Ascending aorta (tissue), 2 donors: ENCODE measurements at places on chromosomes 5 and 9.

- DNase-seq: peak; percentile 60
- H3K4me3 ChIP-seq: no peak overlapping the region
- no peak overlapping the region for H3K27ac ChIP-seq
- H3K27me3 ChIP-seq: no peaks in the 10 kb centered on the region
Measured at GRCh38 chr9:127159949-127160610, 37.6 kb upstream of the ANGPTL2 start.

DNA sequence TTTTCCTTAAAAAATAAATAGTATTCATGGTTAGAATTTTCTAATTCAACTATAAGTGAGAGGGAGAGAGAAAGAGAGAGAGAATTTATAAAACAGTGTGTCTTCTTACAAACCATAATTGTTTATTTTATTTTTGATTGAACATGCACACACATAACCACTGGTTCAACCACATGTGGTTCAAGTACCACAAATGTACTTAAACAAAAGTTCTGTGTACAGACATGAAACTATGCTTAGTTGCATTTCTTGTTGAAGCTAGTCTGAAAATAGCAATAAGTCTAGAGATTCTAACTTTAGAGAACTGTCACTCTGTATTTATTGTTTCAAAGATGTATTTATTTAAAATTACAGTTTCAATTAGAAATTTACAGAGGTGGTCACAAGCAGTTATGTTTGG, 130.6 kb upstream of the PDE4D start:
- H3K27ac ChIP-seq: no peak overlapping the region
- H3K36me3 ChIP-seq: no peaks in the 10 kb centered on the region
- H3K4me3 ChIP-seq: no peak overlapping the region
- H3K4me1 ChIP-seq: no peaks in the 10 kb centered on the region

- no peak overlapping the region for H3K27ac ChIP-seq
- no peaks in the 10 kb centered on the region for H3K36me3 ChIP-seq
- H3K4me3 ChIP-seq: no peak overlapping the region
Measured at GRCh38 chr9:106801816-106802215, 61.1 kb upstream of the ZNF462 start.

DNA sequence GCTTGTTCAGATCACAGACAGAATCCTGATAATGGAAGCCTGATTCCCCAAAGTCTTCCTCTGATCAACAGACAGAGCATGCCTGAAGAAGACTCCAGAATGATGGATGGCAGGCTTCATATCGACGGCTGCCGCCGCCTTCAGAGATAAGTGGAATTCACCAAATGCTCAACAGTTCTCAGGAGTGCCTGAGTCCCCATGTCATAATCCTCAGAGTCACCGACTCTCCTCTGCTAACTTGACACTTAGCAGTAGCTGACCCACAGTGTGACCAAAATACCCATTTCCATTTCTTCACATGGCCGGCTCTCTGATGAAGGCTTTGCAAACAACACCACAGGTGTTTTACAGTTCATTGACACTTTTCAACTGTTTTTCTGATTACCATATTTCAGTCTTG, 58.7 kb downstream of the PRDM6 start:
- no peaks in the 10 kb centered on the region for H3K36me3 ChIP-seq
- H3K27ac ChIP-seq: peak overlapping the region; percentile 77
- H3K27me3 ChIP-seq: no peaks in the 10 kb centered on the region
- H3K4me3 ChIP-seq: peak overlapping the region; percentile 29

DNA sequence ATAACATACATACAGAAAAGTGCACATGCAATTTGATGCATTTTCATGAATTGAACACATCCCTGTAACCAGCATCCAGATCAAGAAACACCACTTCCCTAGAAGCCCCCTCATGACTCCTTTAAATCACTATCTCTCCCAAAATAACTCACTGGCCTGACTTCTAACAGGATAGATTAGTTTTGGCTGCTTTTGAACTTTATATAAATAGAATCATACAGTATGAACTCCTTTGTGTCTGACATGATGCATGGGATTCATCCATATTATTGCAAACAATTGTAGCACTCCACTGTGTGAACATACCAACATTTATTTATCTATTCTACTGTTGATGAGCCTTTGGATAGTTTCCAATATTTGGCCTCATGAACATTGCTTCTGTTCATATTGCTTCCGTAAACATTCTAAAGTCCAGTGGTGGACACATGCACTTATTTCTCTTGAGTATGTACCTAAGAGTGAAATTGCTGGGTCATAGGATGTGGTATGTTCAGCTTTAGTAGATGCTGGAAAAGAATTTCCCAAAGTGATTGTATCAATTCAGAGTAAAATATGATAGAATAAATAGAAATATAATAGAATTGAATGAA, 148.7 kb upstream of the GDNF start:
- H3K4me1 ChIP-seq: no peaks in the 10 kb centered on the region
- no peak overlapping the region for H3K4me3 ChIP-seq
- H3K27ac ChIP-seq: no peak overlapping the region
- no peaks in the 10 kb centered on the region for H3K27me3 ChIP-seq
- no peak for DNase-seq
- H3K36me3 ChIP-seq: no peaks in the 10 kb centered on the region

DNA sequence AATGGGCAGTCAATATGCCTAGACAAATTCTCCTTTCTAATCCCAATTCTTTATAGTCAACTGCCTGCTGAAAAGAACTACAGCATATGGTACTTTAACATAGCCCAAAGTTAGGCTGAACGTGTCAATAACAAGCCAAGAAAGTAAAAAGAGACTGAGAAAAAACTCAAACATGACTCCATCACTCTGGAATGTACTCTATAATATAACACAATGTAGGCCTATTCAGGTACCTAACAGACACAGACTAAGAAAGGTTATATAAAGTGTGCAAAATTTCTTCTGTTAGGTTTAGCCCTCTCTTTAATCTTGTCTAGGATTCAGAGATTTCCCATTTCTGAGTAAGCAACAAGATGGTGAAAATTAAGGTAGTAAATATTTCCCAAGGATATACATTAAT, 209.7 kb upstream of the PRR16 start:
- H3K4me1 ChIP-seq: no peaks in the 10 kb centered on the region
- H3K36me3 ChIP-seq: no peaks in the 10 kb centered on the region
- no peaks in the 10 kb centered on the region for H3K27me3 ChIP-seq
- no peak overlapping the region for H3K4me3 ChIP-seq
- no peak overlapping the region for H3K27ac ChIP-seq

DNA sequence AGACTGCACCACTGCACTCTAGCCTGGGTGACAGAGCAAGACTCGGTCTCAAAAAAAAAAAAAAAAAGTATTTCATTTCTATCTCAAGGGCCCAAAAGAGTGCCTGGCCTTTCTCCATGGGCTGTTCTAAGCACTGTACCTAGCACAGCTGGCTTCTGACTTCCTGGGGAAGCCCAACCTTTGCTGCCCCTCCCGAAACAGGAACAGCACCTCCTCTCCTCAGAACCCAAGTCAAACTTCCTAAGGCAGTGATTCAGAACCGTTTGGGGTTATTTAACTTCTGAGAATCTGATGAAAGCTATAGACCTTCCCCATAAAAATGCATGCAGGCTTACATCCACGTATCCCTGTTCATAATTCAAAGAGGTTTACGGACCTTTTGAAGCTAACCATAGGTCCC, 57.8 kb downstream of the NRG2 start:
- DNase-seq: no peak
- no peak overlapping the region for H3K27ac ChIP-seq
- no peaks in the 10 kb centered on the region for H3K4me1 ChIP-seq
- no peak overlapping the region for H3K4me3 ChIP-seq
- H3K36me3 ChIP-seq: no peaks in the 10 kb centered on the region

GRCh38 chr5:120512068-120512467, 48.0 kb downstream of the PRR16 start:
- no peak overlapping the region for H3K27ac ChIP-seq
- peaks cover 14% of the 10 kb centered on the region for H3K4me1 ChIP-seq
- DNase-seq: no peak
- H3K27me3 ChIP-seq: no peaks in the 10 kb centered on the region
- no peaks in the 10 kb centered on the region for H3K36me3 ChIP-seq
